A549 treated with dexamethasone at 1 μM for 4 hours (cell line): ENCODE measurements at places on chromosomes 6 and 20. TPM values are rescaled to one million over a fixed set of nuclear protein-coding genes. Genes with fewer than 3 reads are reported as not detected.

The FAM209B gene
- total RNA-seq: 0.17 to 0.48 TPM (median 0.28 TPM) in 5 replicates

The MAP1LC3A gene
- total RNA-seq: 18.7 to 29.1 TPM (median 24.0 TPM) in 5 replicates

The HLA-DRA gene
- total RNA-seq: not detected in 5 replicates

The PSORS1C2 gene
- total RNA-seq: 0.09 TPM in 1 of 5 replicates, not detected in the others

The SUMO4 gene
- not detected in 5 replicates for total RNA-seq

The PRICKLE4 gene
- total RNA-seq: 0.33 to 1.1 TPM (median 0.78 TPM) in 5 replicates

The RGS17 gene
- total RNA-seq: 4.2 to 7.3 TPM (median 6.5 TPM) in 5 replicates

The SIM1 gene
- total RNA-seq: not detected in 5 replicates

The KIF3B gene
- 22.7 to 28.8 TPM (median 27.2 TPM) in 5 replicates for total RNA-seq
